Tibial nerve (tissue), 4 donors: ENCODE measurements at places on chromosomes 3 and 15.

GRCh38 chr3:195117978-195118581 lies 152.9 kb downstream of the XXYLT1 start:
- no peak for DNase-seq

DNA sequence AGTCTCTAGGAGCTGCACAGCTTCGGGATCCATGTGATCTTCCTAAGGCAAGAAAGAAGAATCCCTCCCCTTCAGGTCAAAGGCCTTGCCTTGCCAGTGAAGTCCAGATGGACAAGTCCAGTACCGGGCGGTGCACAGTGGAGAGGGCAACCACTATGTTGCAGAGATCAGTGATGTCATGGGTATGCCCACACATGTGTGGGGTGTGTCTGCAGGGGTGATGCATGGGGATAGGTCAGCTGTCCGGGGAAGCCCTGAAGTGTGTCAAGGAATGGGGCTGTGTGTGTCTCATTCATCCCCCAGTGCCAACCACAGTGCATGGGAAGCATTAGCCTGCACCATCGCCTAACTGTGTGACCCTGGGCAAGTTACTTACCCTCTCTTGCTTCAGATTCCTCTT lies 66.5 kb downstream of the TLE3 start:
- DNase-seq, result no peak

DNA sequence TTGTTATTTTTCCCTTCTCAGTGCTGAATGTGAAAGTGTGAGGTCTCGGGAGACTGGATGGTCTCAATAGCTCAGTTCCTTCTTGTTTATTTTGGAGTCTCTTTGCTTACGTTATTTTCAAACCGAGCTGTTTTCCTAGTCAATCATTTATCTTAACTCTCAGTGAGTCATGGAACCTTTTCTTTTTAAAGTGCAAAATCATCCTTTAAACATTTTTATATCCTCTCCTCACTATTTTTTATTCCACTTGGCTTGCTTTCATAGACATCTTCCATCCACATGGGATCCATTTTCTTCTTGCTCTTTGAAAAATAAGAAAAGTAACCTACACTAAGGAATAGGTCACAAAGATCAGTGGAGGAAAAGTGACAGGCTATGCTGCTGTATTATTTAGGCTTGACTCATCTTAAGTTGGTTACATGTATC lies 497.8 kb downstream of the NAALADL2 start:
- DNase-seq, result no peak

GRCh38 chr3:110101361-110101760 lies 764.0 kb upstream of the DPPA4 start:
- no peak for DNase-seq

- no peak for DNase-seq
Observed at GRCh38 chr3:45241206-45241605, 15.1 kb upstream of the TMEM158 start.

DNA sequence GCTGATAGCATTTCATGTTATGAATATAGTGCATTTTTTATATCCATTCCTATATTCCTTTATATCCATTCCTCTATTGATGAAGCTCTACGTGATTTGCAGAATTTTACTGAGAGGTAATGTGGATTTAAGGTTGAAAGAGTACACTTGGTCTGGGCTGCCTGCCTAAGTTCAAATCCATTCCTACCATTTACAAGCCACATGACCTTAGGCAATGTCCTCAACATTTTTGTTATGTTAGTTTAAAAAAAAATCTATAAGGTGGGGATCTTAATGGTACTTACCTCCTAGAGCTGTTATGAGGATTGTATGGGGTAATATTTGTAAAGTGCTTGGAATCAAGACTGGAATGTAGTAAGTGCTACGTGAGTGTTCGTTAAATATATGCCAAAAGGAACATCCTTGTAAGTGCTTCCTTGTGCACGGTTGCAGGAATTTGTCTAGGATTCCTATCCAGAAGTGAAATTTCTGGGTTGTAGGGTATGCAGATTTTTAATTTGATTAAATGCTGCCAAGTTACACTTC lies 11.2 kb upstream of the VEPH1 start:
- no peak for DNase-seq

GRCh38 chr3:100106531-100107141 lies 7.7 kb downstream of the FILIP1L start:
- DNase-seq, result no peak

- DNase-seq, result no peak
Observed at GRCh38 chr3:71468311-71469137, 115.0 kb downstream of the FOXP1 start.

DNA sequence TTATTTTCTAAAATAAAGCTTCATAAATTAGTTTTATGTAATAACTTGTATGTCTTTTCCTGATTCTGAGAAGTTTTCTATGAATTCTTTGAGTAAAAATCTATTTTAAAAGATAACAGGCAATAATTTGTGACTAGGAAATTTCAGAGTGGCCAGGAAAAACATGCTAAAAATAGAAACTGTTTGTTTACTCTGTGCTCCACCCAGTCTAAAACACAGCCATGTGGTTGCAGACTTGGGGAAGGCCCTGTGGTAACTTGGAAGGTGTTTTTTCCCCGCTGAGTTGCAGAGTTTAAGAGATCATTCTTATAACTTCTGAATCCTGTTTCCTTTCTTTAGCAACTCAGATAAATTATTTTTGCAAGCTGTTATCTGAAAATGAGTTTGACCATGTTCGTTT lies 21.9 kb downstream of the PLCL2 start:
- DNase-seq, result no peak

DNA sequence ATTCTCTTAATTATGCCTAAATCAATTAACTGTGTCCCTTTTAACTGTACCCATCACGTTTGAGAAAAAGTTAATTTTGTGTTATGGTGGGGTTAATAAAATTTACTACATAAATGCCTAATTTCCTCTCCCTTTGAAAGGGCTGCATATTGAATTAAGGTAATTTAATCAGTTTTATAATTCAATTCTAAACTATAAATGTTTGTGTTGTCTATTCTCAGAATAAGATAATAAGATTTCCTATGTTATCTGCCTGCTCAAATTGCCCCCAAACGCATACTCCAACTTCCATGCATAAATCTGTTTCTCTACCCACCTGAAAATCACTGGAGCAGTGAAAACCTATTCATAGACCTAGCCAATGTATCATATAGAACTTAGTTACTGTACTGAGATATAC lies 1716.1 kb downstream of the SI start:
- no peak for DNase-seq

- DNase-seq, result no peak
Observed at GRCh38 chr15:80142646-80143045, 10.2 kb upstream of the FAH start.

DNA sequence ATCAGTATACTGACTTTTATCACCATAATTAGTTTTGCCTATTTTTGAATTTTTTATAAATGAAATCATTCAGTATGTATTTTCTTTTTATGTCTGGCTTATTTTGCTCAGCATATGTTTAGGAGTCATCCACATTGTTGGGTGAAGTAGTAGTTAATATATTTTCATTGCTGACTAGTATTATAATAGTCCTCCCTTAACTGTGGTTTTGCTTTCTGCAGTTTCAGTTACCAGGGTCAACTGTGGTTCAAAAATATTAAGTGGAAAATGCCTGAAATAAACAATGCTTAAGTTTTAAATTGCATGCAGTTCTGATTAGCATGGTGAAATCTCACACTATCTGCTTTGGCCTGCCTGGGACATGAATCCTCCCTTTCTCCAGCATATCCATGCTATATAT lies 39.5 kb upstream of the PRR23C start:
- no peak for DNase-seq

GRCh38 chr3:101825904-101826445 lies 23.3 kb upstream of the NFKBIZ start:
- no peak for DNase-seq

DNA sequence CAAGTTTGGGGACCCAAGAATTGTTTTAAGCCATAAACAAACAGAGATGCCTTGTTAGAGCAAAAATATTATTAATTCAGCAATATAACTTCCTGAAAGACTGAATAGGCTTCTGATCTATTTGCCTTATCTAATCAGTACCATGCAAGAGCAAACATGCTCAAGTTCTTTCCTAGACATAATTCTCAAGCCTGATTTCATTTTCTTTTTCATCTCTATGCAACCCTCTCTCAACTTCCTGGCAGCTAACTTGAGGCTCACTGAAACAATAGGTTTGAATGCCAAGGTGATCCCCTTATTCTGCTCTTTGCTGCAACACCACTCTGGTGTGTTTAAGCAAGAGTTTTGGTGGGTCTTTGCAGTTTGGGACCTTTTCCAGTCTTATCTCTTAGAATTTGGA lies 230.9 kb upstream of the CD96 start:
- no peak for DNase-seq

DNA sequence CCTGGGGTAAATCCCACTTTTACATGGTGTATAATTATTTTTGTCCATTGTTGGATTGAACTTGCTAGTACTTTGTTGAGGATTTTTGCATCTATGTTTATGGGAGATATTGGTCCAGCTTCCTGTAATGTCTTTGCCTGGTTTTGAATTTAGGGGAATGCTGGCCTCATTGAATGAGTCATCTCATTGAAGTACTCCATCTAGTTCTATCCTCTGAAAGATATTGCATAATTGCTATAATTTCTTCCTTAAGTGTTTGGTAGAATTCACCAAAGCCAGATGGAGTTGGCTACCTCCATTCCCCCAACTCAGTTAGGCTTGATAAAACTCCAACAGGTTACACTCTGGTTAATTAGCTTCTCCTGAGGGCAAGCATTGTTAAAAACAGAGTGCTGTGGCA lies 237.4 kb upstream of the TGFBR2 start:
- DNase-seq, result no peak

DNA sequence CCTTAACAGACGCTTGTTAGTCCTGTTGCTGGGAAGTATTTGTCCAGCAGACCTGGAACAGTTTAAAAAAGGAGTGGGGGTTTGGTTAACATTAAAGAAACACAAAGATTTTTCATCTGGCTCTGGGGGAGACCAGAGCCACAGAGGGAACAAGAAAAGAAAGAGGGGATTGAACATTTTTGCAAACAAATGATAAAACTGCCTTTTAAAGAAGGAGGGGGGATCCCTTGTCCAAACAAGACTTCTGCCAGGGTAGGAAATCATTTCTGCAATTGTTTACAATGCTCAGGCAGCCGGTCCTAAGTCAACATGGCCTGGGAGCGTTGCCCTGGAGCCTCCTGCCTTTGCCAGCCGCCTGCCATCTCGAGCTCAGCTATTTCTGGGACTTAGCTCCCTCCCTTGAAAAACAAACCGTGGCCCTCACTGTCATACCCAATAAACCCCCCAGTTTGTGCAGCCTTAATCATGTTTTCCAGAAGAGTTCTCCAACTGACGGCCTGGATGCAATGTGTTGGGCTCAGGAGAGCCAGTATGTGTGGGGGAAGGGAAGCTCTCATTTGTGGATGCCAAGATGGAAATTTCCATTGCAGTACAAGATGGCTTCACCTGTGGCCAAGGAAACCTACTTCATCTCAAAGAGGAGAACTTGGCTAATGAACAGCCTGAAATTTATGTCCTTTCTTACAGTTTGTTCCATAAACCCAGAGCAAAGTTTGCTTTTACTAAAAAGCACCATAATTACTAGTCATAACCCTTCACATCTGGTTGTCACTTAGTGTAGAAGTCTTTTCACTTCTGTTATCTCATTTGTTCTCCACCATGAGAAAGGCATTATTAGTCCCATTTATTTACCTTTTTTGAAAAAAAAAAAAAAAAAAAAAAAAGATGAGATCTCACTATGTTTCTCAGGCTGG lies 75.9 kb upstream of the RNU6-1 start:
- peak; percentile 31 for DNase-seq

GRCh38 chr3:135218304-135218703 lies 423.2 kb downstream of the EPHB1 start:
- no peak for DNase-seq

- DNase-seq, result no peak
Observed at GRCh38 chr15:60326343-60326742, 71.4 kb downstream of the ANXA2 start.

DNA sequence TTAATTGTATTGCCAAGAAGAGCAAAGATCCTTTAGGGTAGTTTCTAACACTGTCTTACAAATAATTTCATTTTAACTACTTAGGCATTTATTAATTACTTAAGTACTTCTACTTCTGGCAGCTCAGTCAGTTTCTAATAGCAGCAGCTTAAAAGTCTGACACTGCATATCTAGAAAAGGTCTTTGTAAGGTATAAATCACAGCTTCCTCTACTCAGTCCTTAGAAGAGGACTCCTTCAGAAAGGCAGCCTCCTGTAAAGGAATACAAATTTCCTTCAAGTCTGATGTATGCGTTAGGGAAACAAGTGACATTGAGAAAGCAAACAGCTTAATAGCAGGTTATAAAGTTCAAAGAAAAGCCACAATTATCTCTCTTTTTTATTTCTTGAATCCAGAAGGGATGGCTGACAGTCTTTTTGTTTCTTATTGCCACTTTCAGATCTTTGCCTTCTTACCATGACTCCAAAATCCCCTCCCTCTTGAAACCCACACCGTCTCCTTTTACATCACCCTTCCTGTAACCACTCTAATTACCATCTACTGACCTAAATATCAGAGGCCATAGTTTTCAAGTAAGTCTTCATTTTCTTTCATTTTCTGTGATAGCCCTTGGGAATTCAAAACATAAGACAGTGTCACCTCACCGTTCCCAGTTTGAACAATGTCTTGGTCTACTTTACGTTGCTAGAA lies 109.5 kb downstream of the CGGBP1 start:
- no peak for DNase-seq

- no peak for DNase-seq
Observed at GRCh38 chr3:30256474-30256873, 349.9 kb upstream of the TGFBR2 start.

DNA sequence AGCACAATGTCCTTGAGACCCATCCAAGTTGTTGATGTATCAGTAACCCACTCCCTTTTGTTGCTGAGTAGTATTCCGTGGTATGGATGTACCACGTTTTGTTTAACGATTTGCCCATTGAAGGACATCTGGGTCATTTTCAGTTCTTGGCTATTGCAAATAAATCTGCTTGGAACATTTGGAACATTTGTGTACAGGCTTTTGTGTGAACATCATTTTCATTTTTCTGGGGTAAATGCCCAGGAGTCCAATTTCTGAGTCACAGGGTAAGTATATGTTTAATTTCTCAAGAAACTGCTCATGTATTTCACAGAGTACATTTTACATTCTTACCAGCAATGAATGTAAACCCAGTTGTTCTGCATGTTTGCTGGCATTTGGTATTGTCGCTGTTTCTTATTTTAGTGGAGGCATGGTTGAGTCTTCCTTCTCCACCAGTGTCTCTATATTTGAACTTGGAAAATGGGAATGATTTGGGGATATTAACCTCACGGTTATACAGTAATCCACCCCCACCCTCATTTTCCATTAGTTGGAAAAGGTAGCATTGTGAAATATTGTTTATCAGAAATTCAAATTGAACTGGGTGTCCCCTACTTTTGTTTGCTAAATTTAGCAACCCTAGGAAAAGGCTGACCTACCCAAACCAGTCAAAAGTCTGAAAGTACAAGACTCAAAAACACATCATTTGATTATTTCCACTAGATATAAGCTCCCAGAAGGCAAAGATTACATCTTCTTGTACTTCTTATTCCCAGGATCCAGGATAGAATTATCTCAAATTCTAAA lies 30.8 kb downstream of the POMGNT2 start:
- no peak for DNase-seq

- no peak for DNase-seq
Observed at GRCh38 chr15:27668471-27669220, 430.5 kb downstream of the OCA2 start.

- no peak for DNase-seq
Observed at GRCh38 chr15:66854012-66854965, 152.3 kb downstream of the SMAD6 start.
